ENCODE measurements at places on chromosomes 2 and 18.
A peak's percentile ranks its signal among the peaks of the same experiment; 100 is the strongest.

- peak; percentile 7 for DNase-seq
Measured at GRCh38 chr2:26462511-26463243, 15.2 kb downstream of the OTOF start.

- DNase-seq: no peak
Measured at GRCh38 chr2:212766921-212767320, 228.3 kb upstream of the ERBB4 start.

GRCh38 chr2:142965443-142965842, 88.0 kb downstream of the KYNU start:
- DNase-seq: no peak

DNA sequence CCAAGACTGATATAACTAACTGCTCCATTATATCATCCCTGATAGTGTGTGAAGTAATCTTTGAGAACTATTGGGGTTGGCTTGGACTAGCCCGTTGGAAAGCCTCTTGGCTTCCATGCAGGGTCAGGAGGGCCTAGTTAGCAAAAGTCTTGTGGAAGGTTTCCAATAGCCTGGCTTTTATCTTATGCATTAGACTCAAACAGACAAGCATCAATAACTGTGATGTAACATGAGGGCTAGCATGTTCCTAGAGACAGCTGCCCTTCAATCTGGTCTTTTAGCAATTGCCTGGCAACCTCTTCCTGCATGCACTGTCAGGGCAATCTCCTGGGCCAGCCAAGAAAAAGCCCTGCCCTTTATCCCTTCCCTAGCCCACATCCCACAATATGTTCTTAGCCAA, 18.2 kb downstream of the SLC8A1 start:
- no peak for DNase-seq
